ENCODE measurements at places on chromosomes 1 and 21. TPM values are rescaled to one million over a fixed set of nuclear protein-coding genes. Genes with fewer than 3 reads are reported as not detected.

- H3K27ac ChIP-seq: no peak overlapping the region
- no peak for DNase-seq
- no peaks in the 10 kb centered on the region for H3K4me1 ChIP-seq
- H3K36me3 ChIP-seq: no peaks in the 10 kb centered on the region
- H3K27me3 ChIP-seq: no peaks in the 10 kb centered on the region
Observed at GRCh38 chr1:96424877-96425276, 296.7 kb upstream of the PTBP2 start.

DNA sequence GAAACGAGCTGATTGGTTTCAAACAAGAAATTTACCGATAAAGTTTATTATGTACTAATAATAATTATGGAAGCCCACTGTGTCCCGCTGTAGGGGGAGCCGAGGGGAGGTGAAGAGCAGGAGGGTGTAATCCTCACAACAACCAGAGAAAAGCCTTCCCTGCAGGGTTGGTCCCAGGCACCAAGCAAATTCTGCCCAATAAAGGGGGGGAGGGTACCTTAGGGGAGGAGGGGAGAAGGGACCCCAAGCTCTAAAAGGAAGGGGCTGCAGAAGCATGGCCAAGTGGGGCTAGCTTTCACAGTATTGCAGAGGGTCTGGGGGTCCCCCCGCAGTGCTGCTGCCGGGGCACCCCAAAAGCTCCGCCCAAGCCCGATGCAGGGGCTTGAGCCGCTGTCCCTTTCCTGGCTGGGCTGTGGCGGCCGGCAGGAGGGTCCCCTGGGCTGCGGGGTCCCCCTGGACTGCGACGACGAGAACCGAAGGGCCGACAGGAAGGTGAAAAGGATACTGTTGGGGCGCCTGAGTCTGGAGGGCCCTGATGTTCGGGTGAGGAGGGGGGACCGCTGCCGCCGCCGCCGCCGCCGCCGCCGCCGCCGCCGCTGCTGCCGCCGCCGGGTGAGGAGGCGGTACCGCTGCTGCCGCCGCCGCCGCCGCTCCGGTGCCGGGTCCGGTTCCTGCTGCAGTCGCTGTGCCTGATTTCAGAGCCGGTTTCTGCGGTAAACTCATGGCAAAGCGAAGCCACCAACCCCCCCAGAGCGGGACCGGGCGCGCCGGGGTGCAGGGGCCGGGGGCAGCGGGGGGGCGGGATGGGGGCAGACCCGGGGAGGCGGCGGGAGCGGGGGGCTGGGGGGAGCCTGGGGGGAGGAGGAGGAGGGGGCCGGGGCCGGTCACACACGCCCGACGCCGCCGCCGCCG lies 771 bp downstream of the EIF4G3 start:
- H3K4me3 ChIP-seq: peak overlapping the region; percentile 94
- peak; percentile 51 for DNase-seq
- peak overlapping the region; percentile 86 for H3K27ac ChIP-seq
- H3K36me3 ChIP-seq: no peaks in the 10 kb centered on the region
- no peaks in the 10 kb centered on the region for H3K27me3 ChIP-seq
- H3K4me1 ChIP-seq: peaks cover 12% of the 10 kb centered on the region

DNA sequence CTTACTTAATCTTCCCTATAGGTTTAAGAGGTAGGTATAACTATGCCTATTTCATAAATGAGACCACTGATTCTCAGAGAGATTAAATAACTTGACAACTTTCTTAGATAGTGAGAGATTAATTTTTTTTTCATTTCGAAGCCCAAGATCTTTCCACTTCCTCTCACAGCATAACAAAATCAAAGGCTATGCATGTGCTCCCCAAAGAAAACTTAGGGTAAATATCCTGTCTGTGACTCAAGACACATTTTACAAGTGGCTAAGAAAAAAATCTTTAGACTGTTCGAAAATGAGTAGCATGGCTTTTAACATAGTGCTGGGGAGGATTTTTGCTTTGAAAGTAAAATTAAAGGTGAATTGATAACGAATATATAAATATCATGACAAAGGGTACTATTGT lies 8.2 kb upstream of the C1orf141 start:
- no peak for DNase-seq
- H3K27ac ChIP-seq: no peak overlapping the region
- H3K36me3 ChIP-seq: no peaks in the 10 kb centered on the region
- H3K27me3 ChIP-seq: no peaks in the 10 kb centered on the region
- H3K4me3 ChIP-seq: no peak overlapping the region
- H3K4me1 ChIP-seq: no peaks in the 10 kb centered on the region

DNA sequence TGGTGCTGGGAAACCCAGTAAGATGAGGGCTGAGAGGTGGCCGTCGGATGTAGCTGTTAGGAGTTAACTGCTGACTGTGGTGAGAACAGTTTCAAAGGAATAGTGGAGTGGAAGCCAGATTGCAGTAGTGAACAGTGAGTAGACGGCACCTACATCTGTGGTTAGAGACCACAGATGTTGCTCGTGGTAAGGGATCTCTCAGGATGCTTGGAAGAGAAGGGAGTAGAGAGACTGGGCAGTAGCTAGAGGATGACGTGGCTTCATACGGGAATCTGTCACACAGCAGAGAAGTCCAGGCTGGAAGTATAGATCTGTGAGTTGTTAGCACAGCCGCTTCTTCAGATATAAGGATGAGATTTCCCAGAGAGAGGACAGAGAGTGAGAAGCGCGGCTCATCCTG lies 7.8 kb upstream of the ARTN start:
- no peaks in the 10 kb centered on the region for H3K4me1 ChIP-seq
- no peak for DNase-seq
- no peaks in the 10 kb centered on the region for H3K27me3 ChIP-seq
- H3K36me3 ChIP-seq: peaks cover 3% of the 10 kb centered on the region

DNA sequence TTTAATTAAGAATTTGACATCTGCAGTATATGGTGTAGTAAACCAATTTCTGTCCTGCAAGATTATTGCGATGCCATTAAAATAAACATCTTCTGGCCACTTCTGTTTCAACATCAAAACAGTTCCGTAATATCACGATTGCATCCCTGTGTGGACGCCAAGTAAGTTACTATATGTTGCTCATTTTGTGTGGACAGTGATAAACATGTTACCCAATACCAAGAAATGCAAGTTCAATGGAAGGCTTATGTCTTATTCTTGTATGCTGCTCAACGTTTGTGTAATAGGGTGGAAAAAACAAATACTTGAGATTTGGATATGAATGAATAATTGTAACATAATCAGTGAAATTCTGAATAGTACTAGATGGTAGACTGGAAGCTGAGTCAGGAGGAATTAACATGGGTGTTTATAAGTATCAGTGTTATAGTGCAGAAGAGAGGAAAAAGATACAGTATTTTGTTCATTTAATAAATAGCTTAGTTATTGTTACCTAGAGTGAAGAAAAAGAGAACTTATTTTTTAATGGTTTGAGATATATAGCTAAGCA lies 15.2 kb downstream of the TTC3 start:
- H3K4me1 ChIP-seq: no peaks in the 10 kb centered on the region
- H3K4me3 ChIP-seq: no peak overlapping the region
- no peak overlapping the region for H3K27ac ChIP-seq
- H3K36me3 ChIP-seq: no peaks in the 10 kb centered on the region
- DNase-seq: no peak
- no peaks in the 10 kb centered on the region for H3K27me3 ChIP-seq

- H3K27me3 ChIP-seq: no peaks in the 10 kb centered on the region
- H3K4me3 ChIP-seq: peak overlapping the region; percentile 53
- peaks cover 22% of the 10 kb centered on the region for H3K4me1 ChIP-seq
- H3K36me3 ChIP-seq: peaks cover 12% of the 10 kb centered on the region
- DNase-seq: no peak
Observed at GRCh38 chr1:32180186-32181060, 948 bp downstream of the TXLNA start.

GRCh38 chr1:51908499-51908898 lies 30.0 kb upstream of the NRDC start:
- no peak for DNase-seq
- no peaks in the 10 kb centered on the region for H3K36me3 ChIP-seq
- H3K4me3 ChIP-seq: no peak overlapping the region
- H3K27ac ChIP-seq: no peak overlapping the region
- H3K4me1 ChIP-seq: no peaks in the 10 kb centered on the region

GRCh38 chr1:54885807-54886723 lies 930 bp downstream of the DHCR24 start:
- no peaks in the 10 kb centered on the region for H3K36me3 ChIP-seq
- peak overlapping the region; percentile 78 for H3K4me3 ChIP-seq
- no peaks in the 10 kb centered on the region for H3K27me3 ChIP-seq
- no peak overlapping the region for H3K27ac ChIP-seq
- H3K4me1 ChIP-seq: peaks cover 32% of the 10 kb centered on the region
- peak; percentile 16 for DNase-seq

DNA sequence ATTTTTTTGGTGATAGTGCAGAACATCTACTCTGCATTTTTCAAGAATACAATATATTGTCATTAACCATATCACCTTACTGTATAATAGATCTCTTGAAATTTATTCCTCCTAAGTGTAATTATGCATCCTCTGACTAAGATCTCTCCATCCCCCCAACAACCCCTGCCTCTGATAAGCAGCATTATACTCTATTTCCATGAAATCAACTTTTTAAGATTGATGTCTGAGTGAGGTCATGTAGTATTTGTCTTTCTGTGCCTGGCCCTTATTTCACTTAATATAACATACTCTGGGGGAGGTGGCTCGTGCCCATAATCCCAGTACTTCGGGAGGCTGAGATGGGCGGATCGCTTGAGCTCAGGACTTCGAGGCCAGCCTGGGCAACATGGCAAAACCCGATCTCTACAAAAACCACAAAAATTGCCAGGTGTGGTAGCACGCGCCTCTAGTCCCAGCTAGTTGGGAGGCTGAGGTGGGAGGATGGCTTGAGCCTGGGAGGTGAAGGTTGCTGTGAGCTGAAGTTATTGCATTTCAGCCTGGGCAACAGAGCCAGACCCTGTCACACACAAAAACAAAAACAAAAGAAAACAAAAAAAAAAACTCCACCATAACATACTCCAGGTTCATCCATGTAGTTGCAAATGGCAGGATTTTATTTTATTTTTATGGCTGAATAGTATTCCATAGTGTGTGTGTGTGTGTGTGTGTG lies 5.7 kb downstream of the ACOT11 start:
- no peaks in the 10 kb centered on the region for H3K4me1 ChIP-seq
- no peak overlapping the region for H3K4me3 ChIP-seq
- H3K27me3 ChIP-seq: no peaks in the 10 kb centered on the region
- H3K27ac ChIP-seq: no peak overlapping the region
- no peak for DNase-seq
- H3K36me3 ChIP-seq: no peaks in the 10 kb centered on the region

- no peaks in the 10 kb centered on the region for H3K4me1 ChIP-seq
- DNase-seq: no peak
- H3K4me3 ChIP-seq: no peak overlapping the region
- H3K27ac ChIP-seq: no peak overlapping the region
Observed at GRCh38 chr1:47725000-47725473, 272.1 kb downstream of the TRABD2B start.

DNA sequence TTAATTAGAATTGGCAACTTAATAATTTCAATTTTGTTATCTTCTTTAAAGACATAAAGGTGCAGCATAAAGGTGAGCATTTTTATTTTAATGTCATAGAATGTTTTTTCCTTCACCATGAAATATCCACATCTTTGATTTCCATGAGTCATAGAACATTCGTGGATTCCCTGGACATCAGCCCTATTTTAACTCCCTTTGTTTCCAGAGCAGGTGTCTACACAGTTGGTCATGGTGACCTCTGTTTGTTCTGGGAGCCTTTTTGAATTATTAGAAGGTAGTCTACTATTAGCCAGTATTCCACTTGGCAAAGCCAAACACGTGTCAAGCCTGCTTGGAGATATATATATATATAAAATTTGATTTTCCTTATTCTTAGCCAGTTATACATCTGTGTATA lies 572.9 kb downstream of the LTN1 start:
- H3K36me3 ChIP-seq: no peaks in the 10 kb centered on the region
- no peak overlapping the region for H3K27ac ChIP-seq
- no peak overlapping the region for H3K4me3 ChIP-seq
- no peaks in the 10 kb centered on the region for H3K4me1 ChIP-seq

DNA sequence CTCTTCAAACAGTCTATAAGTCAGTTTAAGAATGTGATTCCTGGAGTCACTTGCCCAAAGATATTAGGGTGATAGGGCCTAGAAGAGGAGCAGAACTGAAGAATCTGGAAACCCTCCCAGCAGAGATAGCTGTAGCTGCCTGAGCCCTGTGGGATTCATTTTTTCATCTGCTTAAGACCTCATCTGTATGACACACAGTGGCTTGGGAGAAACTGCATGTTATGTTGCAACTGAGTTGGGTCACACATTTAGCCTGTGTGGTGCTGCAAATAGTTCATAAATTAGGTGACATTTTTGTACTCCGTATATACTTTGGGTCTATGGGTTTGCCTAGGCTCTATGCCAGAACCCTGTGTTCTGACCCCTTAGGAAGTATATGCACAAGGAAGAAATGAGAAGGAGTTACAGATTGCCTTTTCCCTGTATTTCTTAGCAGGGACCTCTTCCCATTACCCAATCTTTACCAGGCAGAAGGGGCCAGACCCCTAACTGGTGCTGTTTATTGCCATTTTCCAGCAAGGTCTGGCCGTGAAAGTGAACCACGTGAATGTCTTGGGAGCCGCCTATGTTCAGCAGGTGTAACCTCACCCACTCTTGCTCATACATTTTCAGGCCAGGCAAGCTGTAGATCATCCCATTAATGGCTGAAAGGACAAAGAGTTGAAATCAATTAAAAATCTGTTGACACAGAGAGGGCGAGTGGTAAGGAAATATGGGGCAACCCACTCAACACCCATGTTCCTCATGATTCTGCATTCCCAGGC lies 41.9 kb upstream of the SLC19A2 start:
- no peak for DNase-seq
- no peaks in the 10 kb centered on the region for H3K27me3 ChIP-seq
- no peaks in the 10 kb centered on the region for H3K36me3 ChIP-seq
- H3K4me1 ChIP-seq: no peaks in the 10 kb centered on the region
- H3K27ac ChIP-seq: no peak overlapping the region
- no peak overlapping the region for H3K4me3 ChIP-seq

DNA sequence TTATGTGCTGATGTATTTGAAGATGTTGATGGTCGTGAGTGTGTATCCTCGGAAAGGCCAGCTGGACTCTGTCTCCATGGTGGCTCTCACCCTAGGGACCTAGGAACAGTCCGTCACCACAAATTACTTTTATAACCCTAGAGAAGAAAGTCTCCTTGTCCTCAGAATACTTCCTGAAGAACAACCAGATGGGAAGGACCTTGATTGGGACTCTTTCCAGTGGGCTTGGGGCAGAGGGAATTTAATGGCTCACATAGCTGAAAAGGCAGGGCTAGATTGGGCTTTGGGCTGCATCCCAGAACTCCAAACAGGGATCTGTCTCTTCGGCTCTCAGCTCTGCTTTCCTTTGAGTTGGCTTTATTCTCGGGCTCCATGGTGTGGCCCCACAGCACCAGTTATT lies 90.8 kb downstream of the TBX19 start:
- no peak for DNase-seq
- no peak overlapping the region for H3K27ac ChIP-seq
- H3K4me3 ChIP-seq: no peak overlapping the region
- H3K36me3 ChIP-seq: no peaks in the 10 kb centered on the region

- no peaks in the 10 kb centered on the region for H3K36me3 ChIP-seq
- DNase-seq: no peak
- H3K4me1 ChIP-seq: peaks cover 11% of the 10 kb centered on the region
- peaks cover 16% of the 10 kb centered on the region for H3K27me3 ChIP-seq
- no peak overlapping the region for H3K27ac ChIP-seq
Observed at GRCh38 chr1:157110686-157111085, 11.1 kb upstream of the ETV3L start.

The ROR1 gene
- total RNA-seq: 10.9 TPM

The SAMSN1 gene
- 5.3 TPM for total RNA-seq

The FLG2 gene
- total RNA-seq: not detected

The BACE2 gene
- total RNA-seq: 128 TPM

The LIPI gene
- not detected for total RNA-seq

The CYP4Z1 gene
- not detected for total RNA-seq
